ENCODE measurements at places on chromosomes 7 and 10.

DNA sequence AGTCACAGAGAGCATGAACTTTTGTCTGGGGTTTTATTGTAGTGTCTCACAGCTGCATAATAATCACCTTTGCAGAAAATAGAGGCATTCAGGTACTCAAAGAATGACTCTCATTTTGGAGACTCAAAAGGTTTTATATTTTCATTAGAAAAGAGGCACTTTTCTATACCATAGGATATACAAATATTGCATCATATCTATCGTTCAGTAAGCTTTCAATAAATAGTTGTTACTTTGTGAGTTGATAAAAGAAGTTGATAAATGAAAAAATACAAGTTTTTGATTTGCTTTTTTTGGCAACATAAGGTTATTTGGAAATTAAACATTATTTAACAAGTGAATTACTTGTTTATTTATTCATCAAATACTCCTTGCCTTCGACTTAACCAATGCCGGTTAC, 279.9 kb downstream of the ARL4A start:
- no peak for DNase-seq

GRCh38 chr7:118000480-118001202, 127.4 kb upstream of the CTTNBP2 start:
- DNase-seq = no peak

DNA sequence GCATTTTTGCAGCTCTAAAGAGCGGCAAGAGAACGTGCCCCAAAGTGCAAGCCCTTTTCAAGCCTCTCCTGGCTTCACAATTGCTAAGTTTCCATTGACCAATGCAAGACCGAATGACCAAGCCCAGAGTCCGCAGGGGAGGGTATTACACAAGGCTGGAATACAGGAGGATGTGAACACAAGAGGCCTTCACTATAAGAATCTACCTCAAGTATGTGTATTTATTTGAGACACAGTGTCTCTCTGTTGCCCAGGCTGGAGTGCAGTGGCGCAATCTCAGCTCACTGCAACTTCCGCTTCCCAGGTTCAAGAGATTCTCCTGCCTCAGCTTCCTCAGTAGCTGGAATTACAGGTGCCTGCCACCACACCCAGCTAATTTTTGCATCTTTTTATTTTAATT, 22.2 kb upstream of the TPST1 start:
- no peak for DNase-seq

DNA sequence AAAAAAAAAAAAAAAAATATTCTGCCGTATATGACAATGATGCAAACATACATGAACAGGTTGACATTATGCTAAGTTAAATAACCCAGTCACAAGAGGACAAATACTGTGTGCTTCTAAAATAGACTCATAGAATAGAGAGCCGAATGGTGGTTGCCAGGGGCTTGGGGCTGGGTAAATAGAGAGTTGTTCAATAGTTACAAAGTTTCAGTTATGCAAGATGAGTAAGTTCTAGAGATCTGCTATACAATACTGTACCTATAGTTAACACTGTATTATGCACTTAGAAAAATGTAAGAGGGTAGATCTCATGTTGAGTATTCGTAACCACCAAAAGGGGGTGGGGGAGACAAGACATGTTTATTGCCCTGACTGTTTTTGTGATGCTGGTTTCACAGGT, 77.1 kb upstream of the GNAI1 start:
- DNase-seq = no peak

DNA sequence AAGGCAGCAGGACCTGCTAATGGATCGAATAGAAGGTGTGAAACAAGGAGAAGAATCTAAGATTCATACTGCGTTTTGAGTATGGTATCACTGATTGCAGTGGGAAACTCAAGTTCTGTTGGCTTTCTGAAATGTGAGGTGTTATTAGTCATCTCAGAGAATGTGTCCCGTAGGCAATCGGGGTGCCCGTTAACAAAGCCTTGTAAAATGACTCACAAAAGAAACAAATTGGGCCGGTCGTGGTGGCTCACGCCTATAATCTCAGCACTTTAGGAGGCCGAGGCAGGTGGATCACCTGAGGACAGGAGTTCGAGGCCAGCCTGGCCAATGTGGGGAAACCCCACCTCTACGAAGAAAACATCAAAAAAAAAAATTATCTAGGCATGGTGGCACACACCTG, 118.2 kb upstream of the C7orf33 start:
- no peak for DNase-seq

DNA sequence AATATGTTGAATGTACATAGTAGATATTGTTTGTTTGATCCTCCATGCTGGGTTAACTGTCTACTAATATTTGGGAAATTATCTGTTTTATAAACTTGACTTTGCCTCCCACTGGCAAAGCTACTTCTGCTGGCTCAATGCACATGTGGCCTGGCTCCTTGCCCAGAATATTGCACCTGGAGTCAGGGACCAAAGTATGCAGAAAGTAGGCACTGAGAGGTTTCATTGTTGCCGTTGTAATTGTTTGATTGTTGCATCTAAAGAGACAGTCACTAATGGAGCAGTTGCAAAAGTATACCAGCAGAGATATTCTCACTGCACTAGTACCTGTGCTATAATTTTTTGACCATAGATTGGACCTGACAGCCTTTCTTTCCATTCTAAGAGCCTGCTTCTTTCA, 137.8 kb upstream of the CNTNAP2 start:
- DNase-seq = no peak

- DNase-seq = no peak
Observed at GRCh38 chr10:71806704-71807556, 33.6 kb upstream of the VSIR start.

- no peak for DNase-seq
Observed at GRCh38 chr10:95963991-95964389, 56.2 kb downstream of the CC2D2B start.

- no peak for DNase-seq
Observed at GRCh38 chr7:23968791-23969190, 258.8 kb downstream of the STK31 start.

GRCh38 chr10:16437540-16437894, 707 bp downstream of the PTER start:
- DNase-seq = no peak

DNA sequence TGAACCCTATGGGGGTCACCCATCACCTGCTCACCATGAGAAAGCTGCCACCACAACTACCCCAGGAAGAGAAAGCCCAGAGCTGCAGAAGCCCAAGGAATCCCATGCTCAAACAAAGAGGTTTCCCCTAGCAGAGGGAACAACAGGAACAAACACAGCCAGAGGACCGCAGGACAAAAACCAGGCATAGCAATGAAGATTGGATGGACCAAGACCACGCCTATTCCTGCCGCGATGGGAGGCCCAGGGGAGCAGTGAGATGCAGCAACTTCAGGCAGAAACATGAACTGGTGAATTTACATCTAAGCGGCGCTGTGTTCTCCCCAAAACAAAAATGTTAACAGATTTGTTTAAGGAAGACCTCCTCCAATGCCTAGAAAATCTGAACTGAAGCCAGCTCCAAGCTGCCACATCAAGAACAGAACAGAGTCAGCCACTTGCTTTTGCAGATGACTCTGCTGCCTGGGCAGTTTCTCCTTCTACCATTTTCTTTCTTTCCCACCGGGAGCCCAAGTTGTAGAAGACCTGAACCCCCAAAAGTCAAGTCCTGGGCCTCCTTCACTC, 134.2 kb upstream of the NEBL start:
- DNase-seq = no peak

DNA sequence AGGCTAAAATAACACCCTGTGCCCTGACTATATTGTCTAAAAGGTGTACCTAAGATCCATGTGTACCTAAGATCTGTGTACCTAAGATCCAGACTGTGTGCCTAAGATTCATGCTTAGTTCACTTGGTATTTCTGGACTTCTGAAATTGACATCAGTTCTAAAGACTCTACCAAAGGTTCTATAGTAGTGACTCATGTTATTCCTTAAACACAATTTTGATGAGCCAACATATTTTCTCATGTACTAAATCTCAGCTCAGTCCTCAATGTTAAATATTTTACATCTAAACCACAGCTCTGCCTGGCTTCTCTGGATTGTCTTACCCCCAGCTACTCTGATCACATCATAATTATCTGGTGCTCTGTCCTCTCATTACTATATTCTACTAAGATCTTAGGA, 802.3 kb upstream of the SORCS1 start:
- no peak for DNase-seq

GRCh38 chr10:112601214-112602090, 154.4 kb downstream of the VTI1A start:
- no peak for DNase-seq

DNA sequence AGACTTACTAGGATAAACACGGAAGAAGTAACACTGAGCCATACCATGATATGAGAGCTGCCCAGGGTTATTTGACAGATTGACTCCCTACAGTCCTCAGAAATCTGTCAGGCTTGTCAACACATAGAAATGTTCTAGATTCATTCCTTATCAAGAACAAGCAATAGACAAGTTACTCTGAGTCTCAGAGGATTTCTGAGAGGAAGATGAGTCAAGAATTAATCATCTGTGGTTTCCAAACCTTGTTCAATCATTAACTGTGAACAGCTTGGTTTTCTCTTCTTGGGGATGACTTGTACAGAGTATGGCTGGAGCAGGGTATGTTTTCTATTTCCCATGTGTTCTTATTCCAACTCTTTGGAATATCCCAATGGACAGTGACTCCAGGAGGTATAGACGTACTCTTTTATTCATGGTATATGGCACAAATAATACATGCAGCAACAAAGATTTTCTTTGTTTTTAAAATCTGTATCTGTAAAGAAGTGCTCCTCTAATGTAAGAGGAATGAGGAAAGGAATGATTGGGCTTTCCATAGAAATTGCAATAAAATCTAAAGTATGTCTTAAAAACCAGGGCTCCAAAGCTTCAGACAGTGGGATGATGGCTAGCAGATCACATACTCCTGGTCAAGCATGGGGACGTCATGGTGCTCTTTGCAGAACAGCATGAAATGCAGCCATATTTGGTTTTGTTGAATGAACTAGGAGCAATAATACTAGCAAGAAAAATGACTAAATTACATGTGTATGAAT, 11.9 kb upstream of the SFR1 start:
- no peak for DNase-seq

- no peak for DNase-seq
Observed at GRCh38 chr7:56081626-56082340, 11.0 kb downstream of the PHKG1 start.

- no peak for DNase-seq
Observed at GRCh38 chr7:127650847-127651555, 993 bp upstream of the SND1 start.

GRCh38 chr10:104202231-104202630, 29.9 kb downstream of the CFAP43 start:
- DNase-seq = no peak

- DNase-seq = no peak
Observed at GRCh38 chr7:28263622-28264271, 83.2 kb upstream of the JAZF1 start.

DNA sequence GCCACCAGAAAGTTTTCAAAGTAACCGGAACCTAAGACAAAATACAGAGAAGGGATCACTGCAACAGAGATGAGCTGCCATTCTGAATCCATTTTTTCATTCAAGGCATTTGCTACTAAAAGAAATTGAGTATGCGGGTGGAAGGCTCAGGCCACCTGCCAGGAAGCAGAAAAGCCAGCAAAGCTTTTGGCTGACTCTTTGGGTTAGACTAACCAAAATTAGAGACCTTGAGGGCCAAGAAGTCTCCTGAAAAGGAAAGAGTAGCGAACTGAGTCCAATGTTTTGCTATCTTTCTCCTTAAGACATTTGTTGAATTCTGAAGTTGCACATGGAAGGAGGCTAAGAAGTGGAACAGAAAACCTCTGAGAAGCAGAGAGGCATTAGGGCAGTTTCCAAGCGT, 79.0 kb downstream of the FAS start:
- no peak for DNase-seq

DNA sequence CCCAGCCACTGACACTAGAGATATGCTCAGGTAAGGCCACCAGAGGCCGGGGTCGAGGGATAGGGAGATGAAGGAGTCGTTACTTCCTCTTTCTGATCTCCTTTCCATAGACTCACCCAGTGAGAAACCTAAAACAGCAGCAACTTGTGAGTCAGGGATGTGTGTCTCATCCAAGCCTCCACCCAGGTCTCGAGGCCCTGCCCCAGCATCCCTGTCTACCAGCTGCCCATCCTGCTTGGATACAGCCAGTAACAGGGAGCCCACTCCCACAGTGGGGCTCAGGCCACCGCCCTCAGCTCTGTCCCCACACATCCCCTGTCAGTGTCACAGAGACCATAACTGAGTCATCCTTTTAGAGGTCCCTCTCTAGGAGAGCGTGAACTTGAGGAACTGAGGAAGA, 49.6 kb upstream of the CHST15 start:
- DNase-seq = no peak

DNA sequence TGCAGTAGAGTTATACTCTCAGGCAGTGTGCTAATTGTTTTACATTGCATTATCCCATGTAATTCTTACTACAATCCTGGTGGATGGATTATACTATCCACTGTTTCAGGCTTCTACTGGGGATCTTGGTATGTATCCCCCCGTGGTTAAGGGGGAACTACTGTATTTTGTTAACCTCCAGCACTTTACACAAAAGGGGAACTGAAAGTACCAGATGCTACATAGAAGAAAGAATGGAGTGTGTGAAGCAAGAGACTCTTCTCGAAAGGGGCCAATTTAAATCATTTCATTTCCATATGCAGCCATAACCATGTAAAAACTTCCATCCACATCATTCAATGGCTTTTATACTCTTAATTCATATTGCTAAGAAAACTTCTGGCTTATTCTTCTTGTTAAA, 69.4 kb downstream of the C1GALT1 start:
- DNase-seq = no peak

DNA sequence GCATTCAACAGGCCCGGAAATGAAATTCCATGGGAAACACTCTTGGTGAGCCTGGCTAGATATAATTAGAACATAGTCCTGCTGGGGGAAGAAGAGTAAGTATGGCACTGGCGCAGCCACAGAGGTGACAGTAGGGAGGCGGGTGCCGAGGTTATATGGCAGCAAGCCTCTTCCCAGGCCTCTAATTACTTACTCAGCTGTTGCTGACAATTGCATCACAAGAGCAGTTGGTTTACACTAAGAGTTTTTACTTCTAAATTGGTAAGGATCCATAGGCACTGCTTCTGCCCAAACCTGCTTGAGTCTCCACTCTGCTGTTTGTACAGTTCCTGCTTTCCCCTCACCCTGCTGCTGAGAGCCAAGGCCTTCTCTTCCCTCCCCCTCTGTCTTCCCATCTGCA, 93.3 kb upstream of the DUSP5 start:
- no peak for DNase-seq

GRCh38 chr7:123998921-123999320, 33.9 kb downstream of the TMEM229A start:
- no peak for DNase-seq

All from mucosa of gallbladder (tissue), 1 donor.